ENCODE measurements at places on chromosomes 7 and 10.

DNA sequence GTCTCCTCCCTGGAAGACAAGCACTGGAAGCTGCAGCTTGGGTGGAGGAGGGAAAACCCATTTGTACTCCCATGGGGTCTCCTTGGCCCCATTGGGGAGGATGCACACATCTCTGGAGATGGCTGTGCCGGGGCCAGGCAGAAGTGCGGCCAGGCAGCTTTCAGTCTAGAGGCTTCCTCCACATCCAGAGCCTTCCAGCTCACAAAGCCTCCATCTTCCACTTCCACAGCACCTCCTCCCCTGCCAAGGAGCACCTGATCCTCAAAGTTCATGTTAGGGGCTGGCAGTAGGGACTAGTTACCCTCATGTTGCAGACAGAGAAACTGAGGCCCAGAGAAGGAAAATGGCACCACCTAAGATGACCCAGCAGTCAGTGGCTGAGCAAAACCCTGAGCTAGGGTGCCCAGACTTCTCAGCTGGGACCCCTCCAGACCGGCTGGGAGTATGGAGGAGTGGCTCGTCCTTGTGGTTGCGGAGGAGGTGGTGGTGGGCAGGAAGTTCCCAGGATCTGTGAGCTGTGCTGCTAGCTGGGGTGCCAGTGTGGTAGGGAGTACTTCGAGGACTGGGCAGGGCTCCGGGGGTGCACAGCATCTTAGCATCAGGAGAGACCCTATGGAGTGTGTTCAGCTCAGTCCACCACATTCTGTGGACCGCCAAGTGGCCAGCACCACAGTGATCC lies 44.2 kb downstream of the ADCYAP1R1 start:
- no peak for DNase-seq

GRCh38 chr7:157501581-157501980 lies 164.8 kb downstream of the DNAJB6 start:
- DNase-seq = no peak

- no peak for DNase-seq
Measured at GRCh38 chr10:107611115-107611514, 446.6 kb upstream of the SORCS1 start.

GRCh38 chr10:31875608-31876007 lies 53.0 kb downstream of the ARHGAP12 start:
- no peak for DNase-seq

- DNase-seq = no peak
Measured at GRCh38 chr7:92611735-92612134, 21.5 kb upstream of the FAM133B start.

GRCh38 chr10:119976421-119976820 lies 83.9 kb downstream of the SEC23IP start:
- no peak for DNase-seq

GRCh38 chr7:28144266-28144665 lies 36.3 kb downstream of the JAZF1 start:
- no peak for DNase-seq

DNA sequence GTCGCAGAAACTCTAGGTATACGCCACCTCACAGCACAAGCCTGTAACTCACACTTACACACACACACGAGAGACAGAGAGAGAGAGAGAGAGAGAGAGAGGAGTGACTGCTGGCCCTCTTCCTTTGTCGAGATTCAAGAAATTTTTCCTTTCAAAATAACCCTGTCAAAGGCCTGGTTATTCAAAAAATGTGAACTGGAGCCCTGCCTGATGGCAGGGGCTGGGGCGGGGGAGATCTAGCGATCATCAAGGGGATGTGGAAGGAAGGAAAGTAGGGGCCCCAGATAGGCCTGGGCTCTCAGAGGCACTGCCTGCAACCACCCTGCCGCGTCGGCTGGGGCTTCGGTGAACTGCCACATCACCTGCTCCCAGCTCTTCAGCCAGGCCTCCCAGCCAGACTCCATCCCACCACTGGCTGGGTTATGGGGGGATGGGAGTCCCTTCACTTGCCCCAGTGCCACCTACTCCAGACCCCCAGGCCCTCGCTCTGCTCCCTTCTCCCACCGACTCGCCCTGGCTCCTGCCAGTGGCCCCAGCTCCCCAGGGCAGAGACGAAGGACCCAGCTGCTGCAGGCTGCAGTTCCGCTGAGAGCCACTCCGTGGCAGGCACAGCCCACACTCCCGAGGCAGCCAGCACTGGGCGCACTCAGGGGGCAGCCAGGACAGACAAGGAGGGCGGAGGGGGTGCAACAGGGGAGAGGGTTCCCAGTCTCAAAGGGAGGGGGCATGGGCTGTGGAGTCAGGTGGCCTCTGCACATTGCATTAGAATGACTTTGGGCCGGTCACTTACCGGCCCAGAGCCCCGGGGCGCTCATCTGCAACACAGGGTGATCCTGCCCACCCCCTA lies 15.3 kb downstream of the KCNH2 start:
- peak; percentile 29 for DNase-seq

DNA sequence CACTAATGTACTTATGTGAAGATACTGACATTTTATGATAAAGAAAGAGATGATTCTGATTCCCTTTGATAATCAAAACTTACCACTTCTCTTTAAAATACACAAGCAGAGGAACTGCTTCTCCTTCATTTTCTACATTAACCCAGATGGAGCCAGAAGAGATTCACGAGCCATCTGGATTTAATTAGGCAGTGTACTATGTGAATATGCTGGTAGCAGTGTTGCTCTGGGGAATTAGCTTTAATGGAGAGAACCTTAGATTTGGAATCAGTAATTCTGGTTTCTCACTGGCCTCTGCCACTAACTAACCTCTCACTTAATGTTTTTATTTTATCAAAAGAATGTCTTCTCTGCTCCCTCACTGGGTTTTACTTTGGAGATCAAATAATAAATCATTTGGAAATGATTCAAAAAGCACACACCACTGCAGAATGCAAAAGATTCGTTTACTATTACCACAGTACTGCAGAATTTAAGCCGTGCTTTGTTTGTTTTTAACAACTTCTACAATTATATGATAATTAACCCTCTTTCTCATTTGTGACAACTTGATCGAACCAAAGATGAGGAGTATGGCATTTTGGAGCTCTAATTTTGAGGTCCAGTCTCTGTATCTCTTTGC lies 77.5 kb upstream of the PHYHIPL start:
- DNase-seq = no peak

DNA sequence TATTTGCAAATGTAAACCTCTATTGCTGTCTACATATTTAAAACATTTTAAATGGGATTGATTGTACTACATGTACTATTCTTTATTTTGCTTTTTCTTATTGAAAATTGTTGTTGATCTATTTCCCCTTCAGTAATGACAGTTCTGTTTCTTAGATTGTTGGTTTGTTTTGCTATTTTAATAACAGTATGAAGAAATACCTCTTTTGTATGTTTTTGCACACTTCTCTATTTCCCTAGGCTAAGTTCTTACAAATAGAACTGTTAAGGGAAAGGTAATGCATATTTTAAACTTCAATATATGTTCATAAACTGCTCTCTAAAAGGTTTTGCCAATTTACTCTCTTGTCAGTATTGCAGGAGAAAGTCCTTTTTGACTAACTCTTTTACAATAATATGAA lies 195.0 kb upstream of the PRPS1L1 start:
- DNase-seq = no peak

DNA sequence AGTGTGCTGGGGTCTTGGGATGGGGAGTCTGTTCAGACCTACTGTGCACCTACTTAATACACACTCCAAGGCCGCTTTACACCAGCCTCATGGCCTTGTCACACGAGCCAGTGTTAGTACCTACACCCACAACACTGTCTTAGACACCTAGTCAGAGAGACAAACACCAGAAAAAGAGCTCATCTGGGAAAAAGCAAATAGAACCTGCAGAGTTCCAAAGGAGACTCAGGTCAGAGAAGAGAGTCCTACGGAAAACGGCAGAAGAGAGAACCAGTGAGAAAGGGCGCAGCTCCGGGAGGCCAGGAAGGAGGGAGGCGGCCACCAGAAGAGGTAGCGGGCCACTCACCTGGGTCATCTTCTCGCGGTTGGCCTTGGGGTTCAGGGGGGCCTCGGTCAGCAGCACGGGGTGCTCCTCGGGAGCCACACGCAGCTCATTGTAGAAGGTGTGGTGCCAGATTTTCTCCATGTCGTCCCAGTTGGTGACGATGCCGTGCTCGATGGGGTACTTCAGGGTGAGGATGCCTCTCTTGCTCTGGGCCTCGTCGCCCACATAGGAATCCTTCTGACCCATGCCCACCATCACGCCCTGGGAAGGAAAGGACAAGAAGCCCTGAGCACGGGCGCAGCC lies 105.3 kb upstream of the TNRC18 start:
- DNase-seq = no peak

GRCh38 chr10:95835911-95836310 lies 71.9 kb upstream of the CC2D2B start:
- DNase-seq = no peak

GRCh38 chr7:51013861-51014511 lies 231.3 kb upstream of the GRB10 start:
- DNase-seq = no peak

DNA sequence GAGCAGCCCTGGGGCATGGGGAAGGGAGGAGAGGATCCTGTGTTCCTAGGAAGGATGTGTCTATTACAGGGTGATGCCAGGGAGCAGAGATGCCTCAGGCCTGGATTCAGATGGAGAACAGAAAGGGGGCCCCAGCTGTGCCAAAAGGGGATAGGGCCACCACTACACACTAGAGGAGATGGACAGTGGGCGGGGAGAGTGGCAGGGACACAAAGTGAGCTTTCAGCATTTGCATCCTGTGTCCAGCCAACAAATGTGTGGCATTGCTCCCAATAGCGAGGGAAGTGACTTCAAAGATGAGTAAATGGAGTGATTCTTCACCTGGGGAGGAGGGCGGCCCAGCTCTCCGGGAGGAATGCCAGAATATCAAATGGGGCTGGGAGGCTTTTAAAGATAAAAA lies 64.9 kb upstream of the WAPL start:
- DNase-seq = no peak

DNA sequence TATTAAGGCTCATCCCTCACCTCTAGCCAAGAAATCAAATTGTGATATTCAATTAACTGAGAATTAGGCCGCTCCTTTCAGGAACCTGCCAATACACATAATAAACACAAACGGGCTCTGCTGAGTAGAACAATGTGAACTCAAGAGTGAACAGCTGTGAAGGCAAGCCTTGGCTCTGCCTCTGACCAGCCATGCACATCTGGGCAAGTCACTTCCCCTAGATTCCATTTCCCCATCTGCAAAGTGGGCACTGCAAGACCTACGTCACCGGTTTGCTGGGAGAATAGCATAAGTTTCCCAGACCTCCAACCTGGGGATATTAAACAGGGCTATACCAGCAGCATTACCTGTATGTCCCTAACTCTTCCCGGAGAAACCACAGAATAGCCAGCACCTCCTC lies 355.2 kb downstream of the TNS3 start:
- DNase-seq = no peak

- DNase-seq = no peak
Measured at GRCh38 chr10:88313878-88314277, 269.2 kb downstream of the RNLS start.

DNA sequence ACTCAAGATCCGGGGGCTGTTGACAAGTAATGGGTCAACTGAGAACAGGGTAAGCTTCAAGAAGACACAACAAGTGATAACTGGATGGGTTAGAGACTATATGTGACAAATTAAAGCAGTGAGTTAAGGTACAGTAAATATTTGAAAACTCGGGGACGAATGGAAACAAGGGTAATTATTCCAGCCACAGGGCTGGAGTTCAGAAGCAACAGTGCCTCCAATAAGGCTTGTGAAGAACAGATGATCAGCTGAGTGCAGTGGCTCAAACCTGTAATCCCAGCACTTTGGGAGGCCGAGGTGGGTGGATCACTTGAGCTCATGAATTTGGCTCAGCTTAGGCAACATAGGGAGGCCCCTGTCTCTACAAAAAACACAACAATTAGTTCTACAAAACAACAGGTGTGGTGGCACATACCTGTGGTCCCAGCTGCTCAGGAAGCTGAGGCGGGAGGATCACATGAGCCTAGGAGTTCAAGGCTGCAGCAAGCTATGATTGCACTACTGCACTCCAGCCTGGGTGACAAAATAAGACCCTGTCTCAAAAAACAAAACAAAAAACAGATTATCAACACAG lies 20.5 kb upstream of the DLD start:
- no peak for DNase-seq

- DNase-seq = no peak
Measured at GRCh38 chr7:144545330-144545729, 141.8 kb upstream of the NOBOX start.

DNA sequence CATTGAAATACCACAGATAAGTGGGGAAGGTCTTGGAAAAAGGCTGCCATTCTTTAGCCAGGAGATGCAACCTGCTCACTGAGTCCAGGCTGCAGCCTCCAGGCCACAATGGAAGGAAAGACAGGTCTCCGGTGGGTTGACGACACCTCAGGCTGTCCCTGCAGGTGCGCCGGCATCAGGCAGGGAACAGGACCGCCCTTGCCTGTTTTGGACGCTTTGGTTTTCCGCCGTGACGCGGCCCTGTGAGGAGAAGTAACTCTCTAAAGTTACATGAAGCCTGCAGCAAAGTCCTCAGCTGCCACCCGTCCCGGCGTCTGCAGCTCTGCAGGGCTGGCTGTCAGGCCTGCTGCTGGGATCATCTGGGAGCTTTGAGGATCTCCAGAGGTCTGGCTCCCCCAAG lies 147.0 kb downstream of the WDR37 start:
- no peak for DNase-seq

DNA sequence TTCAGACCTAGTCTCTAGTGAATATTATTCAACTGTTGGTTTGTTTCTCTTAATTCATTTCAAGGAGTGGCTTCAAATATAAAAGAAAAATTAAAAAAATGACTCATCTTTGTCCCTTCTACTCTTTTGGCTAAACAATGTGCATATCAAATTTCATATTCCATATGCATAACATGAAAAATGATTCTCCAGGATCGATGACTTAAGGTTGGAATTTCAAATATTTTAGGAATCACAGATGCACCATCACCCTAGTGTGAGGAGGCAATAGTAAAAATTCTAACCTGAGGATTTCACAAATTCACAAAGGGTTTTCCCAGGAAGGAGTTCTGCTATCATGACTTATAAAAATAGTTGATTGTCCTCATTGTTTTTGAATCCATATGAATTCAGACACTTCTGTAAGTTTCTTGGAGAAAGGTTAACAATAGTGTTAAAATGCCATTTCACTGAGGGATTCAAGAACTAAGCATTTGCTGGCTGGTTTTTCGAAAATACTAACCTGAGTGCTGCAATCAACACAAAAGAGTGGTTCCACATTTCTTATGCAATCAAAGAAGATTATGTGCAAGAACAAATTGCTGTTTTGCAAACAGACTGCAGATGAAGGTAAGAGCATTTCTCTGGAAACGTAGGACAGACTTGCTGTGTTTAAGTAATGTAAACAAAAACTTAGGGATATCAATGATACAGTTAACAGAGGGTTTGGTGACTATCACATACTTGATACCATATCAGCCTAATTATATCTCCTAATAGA lies 547.5 kb upstream of the LRRTM3 start:
- DNase-seq = no peak

DNA sequence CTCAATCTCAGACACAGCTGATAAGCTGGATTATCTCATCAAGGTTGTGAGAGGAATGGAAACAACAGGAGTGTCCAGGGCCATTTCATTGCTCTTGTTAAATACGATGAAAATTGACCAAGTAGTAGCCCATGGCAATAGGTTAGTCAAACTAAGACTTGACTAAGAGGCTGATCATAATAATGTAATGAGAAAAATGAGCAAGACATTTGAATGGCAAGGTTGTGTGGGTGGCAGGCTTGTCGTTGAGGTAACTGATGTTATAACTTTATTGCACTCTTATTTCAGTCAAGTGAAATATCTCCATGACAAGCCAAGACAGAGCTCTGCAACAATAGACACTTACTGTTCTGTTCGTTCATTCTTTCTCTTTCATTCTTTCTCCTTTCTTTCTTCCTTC lies 532.0 kb downstream of the GATA3 start:
- DNase-seq = no peak

- DNase-seq = no peak
Measured at GRCh38 chr7:51680594-51681399, 364.2 kb upstream of the COBL start.

GRCh38 chr7:110994028-110994967 lies 96.6 kb upstream of the LRRN3 start:
- DNase-seq = no peak
